ENCODE measurements at places on chromosomes 16 and 17. TPM values are rescaled to one million over a fixed set of nuclear protein-coding genes. Genes with fewer than 3 reads are reported as not detected.

Gene IGSF6
- not detected for polyA plus RNA-seq

Gene PTX4
- polyA plus RNA-seq: 0.05 TPM

Gene EZH1
- polyA plus RNA-seq: 31.9 TPM

GRCh38 chr17:42458497-42459255 is at the start of gene ATP6V0A1:
ATP6V0A1 (plus strand) TSS chr17:42458878; CDS start chr17:42460895, 2,017 bp downstream.
- DNase-seq: peak; percentile 86

GRCh38 chr17:77857613-77858012 is 100.9 kb upstream of the TNRC6C start:
- DNase-seq: no peak

Gene DEXI
- polyA plus RNA-seq: 38.8 TPM

- DNase-seq: no peak
Observed at GRCh38 chr17:81817758-81818147, 13.8 kb downstream of the GCGR start.

DNA sequence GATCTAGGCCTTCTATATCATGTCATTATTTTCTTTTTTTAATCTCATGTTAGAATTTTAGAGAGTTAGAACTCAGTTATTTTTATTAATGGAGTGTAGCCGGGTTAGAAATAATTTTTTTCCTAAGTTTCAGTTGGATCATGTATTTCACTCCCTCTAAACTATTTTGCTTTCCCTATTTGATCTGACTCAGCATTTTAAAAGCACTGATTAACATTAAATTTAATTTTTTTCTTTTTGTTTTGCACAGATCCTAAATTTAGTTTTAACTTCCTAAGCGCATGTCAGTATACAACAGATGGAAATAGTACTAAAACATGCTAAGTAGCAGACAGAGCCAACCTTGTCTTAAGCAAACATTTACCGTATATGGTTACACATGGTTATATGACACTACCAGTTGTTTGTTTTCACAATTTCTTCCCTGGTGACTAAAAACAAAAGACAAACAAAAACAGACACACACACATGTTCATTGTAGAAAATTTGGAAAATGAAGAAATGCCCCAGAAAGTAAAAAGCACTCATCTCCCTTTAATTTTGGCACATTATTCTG is 33.6 kb upstream of the RAB11FIP4 start:
- peak; percentile 75 for DNase-seq

All from fibroblast of lung (primary cell).